ENCODE measurements at places on chromosomes 3 and 15.

DNA sequence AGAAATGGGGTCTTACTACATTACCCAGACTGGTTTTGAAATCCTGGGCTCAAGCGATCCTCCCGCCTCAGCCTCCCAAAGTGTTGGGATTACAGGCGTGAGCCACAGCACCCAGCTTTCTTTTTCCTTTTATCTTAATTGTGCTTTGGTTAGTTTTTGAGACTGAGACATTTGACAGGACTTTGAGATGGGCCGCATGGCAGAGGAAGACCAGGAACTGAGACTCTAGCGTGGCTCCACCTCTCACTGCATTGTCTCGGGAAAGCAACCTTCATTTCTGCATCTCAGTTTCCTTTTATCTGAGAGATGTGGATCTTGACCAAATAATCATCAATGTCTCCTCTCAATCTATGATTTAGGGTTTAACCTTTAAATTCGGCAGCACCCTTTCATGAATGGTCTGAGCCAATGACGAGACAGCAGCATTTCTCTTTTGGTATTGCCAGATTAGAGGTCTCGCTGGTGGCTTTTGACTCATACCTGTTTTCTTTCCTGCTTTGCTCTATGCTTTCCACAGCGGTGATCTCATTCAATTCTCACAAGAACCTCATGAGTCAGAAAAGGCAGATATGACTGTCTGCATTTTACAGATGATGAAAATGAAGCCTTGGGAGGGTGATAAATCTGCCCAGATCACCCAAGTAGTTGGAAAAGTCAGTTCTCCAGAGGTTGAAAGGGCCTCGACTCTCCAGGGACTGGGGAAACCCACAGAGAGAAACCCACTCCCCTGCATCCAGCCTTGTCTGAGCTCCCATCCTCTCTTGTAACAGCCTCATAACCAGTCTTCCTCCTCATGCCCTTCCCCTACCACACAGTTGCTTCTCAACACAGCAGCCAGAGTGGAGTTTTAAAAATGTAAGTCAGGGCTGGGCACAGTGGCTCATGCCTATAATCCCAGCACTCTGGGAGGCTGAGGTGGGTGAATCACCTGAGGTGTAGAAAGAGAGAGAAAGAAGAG is 84.8 kb upstream of the FOXB1 start:
- DNase-seq: no peak

DNA sequence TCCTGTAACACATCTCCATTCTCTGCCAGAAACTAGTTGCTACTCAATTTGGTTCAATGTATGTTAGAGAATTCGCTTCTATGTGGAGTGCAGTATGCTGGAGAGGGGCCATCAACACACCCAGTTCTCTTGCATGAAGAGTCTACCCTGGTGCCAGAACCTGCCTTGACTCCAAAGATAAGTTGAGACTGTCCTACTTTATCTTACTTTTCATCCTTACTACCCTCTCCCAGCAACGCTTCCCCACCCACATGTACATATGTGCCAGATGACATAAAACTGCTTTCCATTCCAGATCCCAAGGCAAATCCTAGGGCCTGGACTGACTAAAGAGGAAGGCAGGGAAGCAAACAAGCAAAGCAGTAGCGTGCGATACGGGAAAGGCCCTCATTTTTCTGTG is 442.6 kb upstream of the THRB start:
- no peak for DNase-seq

- no peak for DNase-seq
These were observed 153.6 kb downstream of the AKAP13 start for GRCh38 chr15:85534031-85534430.

GRCh38 chr3:113268311-113268710 is 57.0 kb downstream of the BOC start:
- no peak for DNase-seq
